ENCODE measurements at places on chromosomes 11 and 22.

- DNase-seq = no peak
Measured at GRCh38 chr22:23398701-23399366, 181.3 kb downstream of the IGLL1 start.

- DNase-seq = no peak
Measured at GRCh38 chr11:34176751-34177209, 71.4 kb downstream of the NAT10 start.

DNA sequence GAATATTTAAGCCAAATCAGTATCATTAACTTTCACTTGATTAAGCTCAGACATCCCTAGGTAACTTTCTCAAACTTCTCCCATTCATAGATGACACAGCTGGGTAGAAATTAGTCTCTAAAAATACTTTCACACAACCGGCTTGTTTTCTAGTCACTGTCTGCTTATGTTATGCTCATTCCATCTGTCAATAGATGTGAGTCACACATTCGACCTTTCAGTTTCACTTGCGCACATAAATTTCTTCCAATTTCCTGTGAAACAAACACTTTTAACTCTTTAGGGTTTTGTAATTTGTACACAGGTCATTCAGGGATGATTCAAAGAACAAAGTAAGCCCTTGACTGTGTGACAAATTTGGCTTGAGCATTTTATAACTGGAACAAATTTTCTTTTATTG is 723.0 kb downstream of the KCNA4 start:
- DNase-seq = no peak

DNA sequence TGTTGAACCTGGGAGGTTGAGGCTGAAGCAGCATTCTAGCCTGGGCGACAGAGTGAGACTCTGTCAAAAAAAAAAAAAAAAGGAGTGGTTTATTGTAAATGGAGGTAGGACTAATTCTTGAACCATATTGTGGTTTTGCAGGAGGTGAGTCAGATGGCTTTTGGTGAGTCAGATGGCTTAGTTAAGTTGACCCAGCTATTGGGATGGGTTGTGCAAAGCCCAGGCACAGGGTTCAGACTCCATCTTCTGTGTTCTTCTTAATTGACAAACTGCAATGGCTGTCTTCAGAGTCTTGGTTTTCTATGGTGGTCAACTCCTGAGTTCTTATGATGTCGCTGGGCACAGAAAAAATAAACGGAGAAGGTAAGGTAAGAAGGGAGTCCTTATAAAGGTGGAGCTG is 182.7 kb downstream of the ADAMTS15 start:
- DNase-seq = no peak

DNA sequence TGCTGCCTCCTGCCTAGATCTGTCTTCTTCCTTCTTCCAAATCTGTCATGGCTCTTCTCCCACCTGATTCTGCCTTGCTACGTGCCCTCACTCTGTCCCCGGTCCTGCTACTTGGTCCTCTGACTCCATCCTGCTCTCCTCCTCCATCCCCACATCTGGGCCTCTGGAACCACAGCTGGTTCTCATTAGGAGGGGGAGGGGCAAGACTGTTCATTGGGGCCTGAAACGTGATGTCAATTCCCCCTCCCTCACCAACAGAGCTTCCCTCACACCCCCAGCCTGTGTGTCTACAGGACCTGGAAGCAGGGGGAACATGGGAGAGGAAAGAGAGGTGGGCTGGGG is 9.1 kb downstream of the DCHS1 start:
- no peak for DNase-seq

DNA sequence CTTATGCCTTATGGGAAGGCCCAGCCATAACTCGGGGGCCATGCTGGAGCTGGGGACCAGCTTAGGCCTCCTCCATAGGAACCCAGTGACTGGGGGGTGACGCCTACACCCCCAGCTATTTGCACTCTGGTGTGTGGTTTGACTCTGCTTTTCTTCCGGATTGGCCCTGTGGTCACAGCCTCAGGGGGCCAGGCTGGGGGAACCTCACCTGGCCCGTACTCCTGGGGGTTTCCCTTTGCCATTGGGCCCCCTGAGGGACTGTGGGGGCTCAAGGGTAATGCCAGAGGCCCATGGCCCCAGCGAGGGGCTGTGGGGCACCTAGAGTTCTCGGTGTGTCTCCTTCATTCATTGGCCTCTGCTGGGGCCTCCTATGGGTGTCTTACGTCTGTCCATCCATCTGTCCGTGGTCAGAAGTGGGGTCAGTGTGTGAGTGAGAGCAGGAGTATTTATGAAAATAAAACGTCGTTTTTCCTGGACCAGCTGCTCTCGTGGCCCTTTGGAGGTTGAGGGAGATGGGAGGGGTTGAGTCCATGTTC is 6.3 kb upstream of the SH3BP1 start:
- DNase-seq = no peak

DNA sequence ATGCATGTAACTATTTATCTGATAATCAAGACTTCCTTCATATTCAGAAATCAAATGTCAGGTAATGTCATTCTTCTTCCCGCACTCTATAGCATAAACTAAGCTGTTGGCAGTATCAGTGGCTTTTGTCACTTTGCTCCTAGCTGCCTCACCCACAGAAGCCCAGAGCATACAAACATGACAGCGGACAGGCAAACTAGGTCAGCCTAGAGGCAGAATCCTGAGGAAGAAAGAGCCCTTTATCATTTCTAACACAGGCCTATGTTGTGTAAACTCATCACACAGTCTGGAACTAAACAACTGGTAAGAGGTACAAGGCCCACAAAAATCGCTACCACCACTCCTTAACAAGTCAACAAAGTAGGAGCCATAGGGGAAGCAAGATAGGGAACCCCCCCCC is 21.0 kb downstream of the GUCY1A2 start:
- no peak for DNase-seq

DNA sequence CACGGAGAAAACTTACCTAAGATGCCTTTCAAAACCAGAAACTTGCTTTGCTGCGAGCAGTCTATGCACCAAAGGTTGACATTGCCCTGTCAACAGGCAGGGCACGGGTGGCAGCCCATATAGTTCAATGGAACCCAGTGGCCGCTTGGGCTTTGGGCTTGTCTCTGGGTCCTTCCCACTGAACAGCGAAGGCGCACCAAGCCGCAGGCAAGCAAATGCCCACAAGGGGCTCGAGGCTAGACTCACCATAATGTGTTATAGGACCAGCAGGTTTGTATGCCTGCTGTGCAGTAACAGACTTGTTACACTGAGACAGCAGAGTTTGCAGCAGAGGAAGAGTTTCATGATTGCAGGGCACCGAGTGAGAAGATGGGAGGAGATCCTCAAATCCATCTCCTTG is 20.3 kb downstream of the CLDN5 start:
- no peak for DNase-seq

DNA sequence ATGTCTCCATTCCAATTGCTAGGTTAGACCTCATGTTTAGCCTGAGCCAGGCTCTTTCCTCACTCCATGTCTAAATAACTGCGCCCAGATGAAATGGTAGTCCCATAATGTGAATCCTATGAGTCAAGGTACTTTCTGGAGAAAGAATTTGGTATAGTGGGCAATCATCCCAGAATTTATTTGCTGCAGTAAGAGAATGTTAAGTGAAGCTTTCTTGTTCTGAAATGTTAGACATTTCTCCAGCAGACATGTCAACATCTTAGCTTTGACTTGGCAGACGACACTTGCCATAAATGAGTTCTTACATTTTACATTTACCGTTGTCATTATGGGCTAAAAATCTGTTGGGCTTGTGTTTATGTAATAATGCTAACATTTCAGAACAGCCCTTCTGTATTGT is 165.2 kb downstream of the PGR start:
- DNase-seq = no peak

- DNase-seq = no peak
Measured at GRCh38 chr11:57546869-57547475, 9.6 kb downstream of the SMTNL1 start.

- DNase-seq = no peak
Measured at GRCh38 chr11:125593114-125593820, 615 bp downstream of the STT3A start.

- no peak for DNase-seq
Measured at GRCh38 chr11:117255966-117256365, 23.5 kb downstream of the RNF214 start.

Data from stimulated activated CD4-positive, alpha-beta T cell treated with anti-CD3 and anti-CD28 coated beads, Interleukin-4, amount 100 ng/mL, for 4 hours (primary cell).